ENCODE measurements at places on chromosomes 12 and 14.

DNA sequence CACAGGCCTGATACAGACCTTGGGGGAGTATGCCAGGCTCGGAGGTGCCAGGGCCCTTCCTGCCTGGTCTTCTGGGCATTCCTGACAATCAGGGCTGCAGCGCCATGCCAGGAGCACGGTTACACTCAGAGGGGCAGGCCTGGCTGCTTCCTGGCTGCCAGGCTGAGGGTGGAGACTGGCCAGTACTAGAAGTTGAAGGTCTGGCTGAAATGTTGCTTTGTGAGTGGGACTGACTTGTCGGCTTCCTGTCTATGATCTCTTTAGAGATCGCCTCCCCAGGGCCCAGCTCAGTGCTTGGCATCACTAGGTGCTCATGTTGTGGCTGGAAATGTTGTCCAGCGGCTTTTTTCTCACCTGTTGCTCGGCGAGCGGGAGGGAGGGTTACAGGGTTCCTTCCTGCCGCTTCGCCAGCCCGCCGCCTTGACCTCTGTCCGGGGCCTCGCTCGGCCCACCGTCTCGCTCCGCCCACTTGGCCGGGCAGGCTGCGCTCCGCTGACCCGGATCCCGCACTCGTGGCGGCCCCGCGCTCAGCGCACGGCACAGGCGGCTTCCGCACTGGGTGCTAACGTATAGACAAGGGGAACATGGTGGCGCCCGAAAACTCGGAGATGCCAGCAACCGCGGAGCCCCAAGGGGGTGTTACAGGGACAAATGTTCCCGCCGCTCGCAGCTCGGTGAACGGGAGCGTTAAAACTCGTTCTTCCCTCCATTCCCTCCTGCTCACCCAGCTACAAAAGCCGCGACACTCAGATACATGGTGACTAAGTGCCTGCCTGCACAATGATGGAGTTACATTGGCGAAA is 32.6 kb downstream of the PAPLN start:
- DNase-seq = no peak

GRCh38 chr14:75452900-75453816 is 25.3 kb downstream of the JDP2 start:
- no peak for DNase-seq

- DNase-seq = no peak
These were observed 26.0 kb upstream of the TMTC2 start for GRCh38 chr12:82660541-82661325.

DNA sequence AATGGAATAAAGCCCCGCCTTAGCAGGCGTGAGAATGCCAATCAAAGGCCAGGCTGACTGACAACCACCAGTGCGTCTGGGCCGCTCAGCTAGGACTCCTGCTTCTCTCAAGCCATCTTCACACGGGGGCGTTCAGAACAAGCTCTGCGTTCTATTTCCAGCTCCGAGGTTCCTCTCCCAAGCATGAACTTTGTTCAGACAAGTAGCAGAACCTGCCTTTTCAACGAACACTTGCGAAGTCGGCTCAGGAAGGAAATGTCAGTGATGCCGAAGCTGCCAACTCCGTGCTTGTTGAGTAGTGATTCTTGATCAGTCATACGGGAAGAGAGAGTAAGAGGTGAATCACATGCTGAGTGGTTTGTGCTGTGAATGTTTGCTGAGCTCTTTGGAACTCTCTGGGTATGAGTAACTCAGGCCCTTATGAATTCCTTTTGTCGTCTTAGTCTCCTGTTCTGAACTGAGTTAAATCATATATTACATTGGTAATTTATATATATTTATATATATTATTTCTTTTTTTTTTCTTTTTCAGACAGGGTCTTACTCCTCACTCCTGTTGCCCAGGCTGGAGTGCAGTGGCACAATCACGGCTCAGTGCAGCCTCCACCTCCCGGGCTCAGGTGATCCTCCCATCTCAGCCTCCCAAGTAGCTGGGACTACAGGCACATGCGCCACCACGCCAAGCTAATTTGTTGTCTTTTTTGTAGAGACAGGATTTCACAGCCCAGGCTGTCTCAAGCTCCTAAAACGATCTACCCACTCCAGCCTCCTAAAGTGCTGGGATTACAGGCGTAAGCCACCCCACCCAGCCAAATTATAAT is 29.4 kb upstream of the BCL7A start:
- DNase-seq = peak; percentile 66

DNA sequence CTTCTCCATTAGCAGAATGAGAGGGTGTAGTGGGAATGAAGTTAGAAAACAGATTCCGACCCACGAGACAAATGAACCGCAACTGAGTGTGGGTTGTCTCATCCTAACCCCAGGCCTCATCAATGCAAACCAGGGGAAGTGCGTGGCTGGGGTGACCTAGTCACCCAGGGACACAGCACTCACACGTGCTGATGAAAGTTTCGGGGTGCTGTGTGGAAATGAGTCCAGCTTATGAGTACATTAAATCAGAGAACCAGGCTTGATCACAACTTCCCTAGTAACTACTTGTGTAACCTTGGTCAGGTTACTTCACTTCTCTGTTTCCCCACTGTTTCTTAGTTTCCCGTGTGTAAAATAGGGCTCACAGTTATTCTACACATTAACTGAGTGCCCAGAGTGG is 95.4 kb upstream of the CDKN3 start:
- no peak for DNase-seq

DNA sequence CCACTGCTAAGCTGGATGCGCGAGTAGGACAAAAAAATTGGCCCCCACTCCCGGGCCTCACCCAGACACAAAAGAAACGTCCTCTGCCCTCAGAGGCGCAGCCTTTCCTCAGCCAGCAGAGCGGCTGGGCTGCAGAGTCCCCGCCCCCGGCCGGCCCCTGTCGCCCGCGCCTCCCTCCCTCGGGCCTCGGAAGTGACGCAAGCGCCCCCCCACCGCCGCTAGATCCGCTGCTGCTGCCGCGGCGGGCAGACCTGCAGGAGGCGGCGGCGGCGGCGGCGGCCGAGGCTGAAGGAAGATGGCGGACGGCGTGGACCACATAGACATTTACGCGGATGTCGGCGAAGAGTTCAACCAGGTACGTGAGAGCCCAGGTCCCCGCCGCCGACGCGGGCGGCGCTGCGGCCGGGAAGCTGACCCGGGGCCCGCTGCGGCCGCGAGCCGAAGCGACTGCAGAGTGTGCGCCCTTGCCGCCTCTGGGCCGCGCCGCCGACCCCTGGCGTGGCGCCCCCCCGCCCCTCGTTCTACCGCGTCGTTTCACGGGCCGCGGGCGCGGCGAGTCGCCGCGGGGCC is at the start of gene CPSF6:
Gene CPSF6, plus strand, starts transcription at position 218 of the 570 bp plus-strand sequence. Its CDS starts 78 bp downstream, at position 296.
- DNase-seq = peak; percentile 98

GRCh38 chr14:52711666-52712065 is 4.7 kb downstream of the PSMC6 start:
- DNase-seq = no peak

GRCh38 chr14:39034481-39035296 is 68.3 kb downstream of the SEC23A start:
- DNase-seq = no peak

DNA sequence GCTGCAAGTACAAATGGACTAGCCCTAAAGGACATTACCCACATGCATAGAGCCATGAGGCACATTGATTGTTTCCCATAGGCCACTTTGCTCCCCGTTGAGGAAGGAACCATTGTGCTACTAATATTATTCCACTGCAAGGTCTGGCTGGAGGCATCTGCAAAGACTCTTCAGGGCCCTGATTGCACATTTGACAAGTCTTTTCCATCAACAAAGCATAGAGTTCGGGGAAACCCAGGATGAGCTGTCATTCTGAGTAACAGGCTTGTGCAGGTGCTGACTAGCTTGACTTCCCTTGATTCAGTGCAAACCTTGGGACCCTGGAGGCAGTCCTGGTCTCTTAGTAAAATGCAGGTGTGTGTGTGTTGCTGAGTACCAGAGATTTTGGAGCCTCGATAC is 73.8 kb downstream of the SUSD6 start:
- peak; percentile 56 for DNase-seq

GRCh38 chr14:81209167-81209836 is 11.5 kb downstream of the GTF2A1 start:
- no peak for DNase-seq

Data from CD4-positive, alpha-beta T cell treated with Interleukin-17A for 4 hours (primary cell).